Immature natural killer cell (primary cell): ENCODE measurements at places on chromosomes 2 and 18.
A peak's percentile ranks its signal among the peaks of the same experiment; 100 is the strongest.

- peaks cover 55% of the 10 kb centered on the region for H3K4me1 ChIP-seq
- DNase-seq = no peak
- H3K4me3 ChIP-seq = peak overlapping the region; percentile 90
- peak overlapping the region; percentile 64 for H3K27ac ChIP-seq
- peaks cover 8% of the 10 kb centered on the region for H3K27me3 ChIP-seq
Observed at GRCh38 chr2:9844576-9844975, 1.3 kb downstream of the TAF1B start.

DNA sequence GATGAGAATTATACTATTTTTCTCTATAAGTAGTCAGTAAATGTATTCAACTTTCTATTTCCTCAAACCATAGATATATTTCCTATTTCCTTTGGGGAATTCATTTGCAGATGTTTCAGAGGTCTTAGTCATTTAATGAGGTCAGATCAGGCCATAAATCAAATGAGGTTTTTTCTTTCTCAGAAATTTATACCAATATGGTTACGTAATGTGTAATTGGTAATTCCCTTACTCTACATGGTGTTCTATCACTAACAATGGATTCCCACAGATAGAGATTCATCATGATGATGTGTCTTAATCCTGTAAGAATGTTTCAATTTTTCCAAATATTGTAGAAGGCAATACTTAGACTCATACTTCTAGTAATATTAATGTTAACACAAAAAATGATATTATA, 108.0 kb downstream of the DPP4 start:
- H3K27me3 ChIP-seq = peaks cover 2% of the 10 kb centered on the region
- H3K36me3 ChIP-seq = no peaks in the 10 kb centered on the region
- no peak for DNase-seq
- H3K4me1 ChIP-seq = no peaks in the 10 kb centered on the region
- no peak overlapping the region for H3K4me3 ChIP-seq

GRCh38 chr2:234630801-234631261, 133.9 kb upstream of the ARL4C start:
- peaks cover 3% of the 10 kb centered on the region for H3K27me3 ChIP-seq
- no peak for DNase-seq
- no peaks in the 10 kb centered on the region for H3K4me1 ChIP-seq
- no peak overlapping the region for H3K4me3 ChIP-seq
- H3K27ac ChIP-seq = no peak overlapping the region

GRCh38 chr2:15557887-15558311, 3.2 kb downstream of the NBAS start:
- no peak overlapping the region for H3K27ac ChIP-seq
- peaks cover 11% of the 10 kb centered on the region for H3K36me3 ChIP-seq
- H3K4me1 ChIP-seq = peaks cover 39% of the 10 kb centered on the region
- no peak for DNase-seq
